ENCODE measurements at places on chromosomes 11 and 22. TPM values are rescaled to one million over a fixed set of nuclear protein-coding genes. Genes with fewer than 3 reads are reported as not detected.

PAX6 gene
- 0.87 TPM for total RNA-seq

DCHS1 gene
- total RNA-seq, result not detected

CENPM gene
- 69.3 TPM for total RNA-seq

SLC22A9 gene
- total RNA-seq, result not detected

C22orf31 gene
- not detected for total RNA-seq

RHOD gene
- 24.7 TPM for total RNA-seq

TMEM184B gene
- 113 TPM for total RNA-seq

KAT5 gene
- 50.9 TPM for total RNA-seq

SLC29A2 gene
- 40.4 TPM for total RNA-seq

BEST1 gene
- 1.1 TPM for total RNA-seq

DBX1 gene
- not detected for total RNA-seq

SAA1 gene
- 23.9 TPM for total RNA-seq

INPP5J gene
- 4.1 TPM for total RNA-seq

GSTT2 gene
- 0.85 TPM for total RNA-seq

MLC1 gene
- total RNA-seq, result not detected

OR6T1 gene
- total RNA-seq, result not detected

MIOX gene
- not detected for total RNA-seq

ZNF214 gene
- total RNA-seq, result 3.0 TPM

OR52E6 gene
- not detected for total RNA-seq

CASP5 gene
- total RNA-seq, result not detected

RIMBP3C gene
- total RNA-seq, result not detected

IL18BP gene
- total RNA-seq, result 13.2 TPM

ADSL gene
- total RNA-seq, result 89.0 TPM

ABTB2 gene
- total RNA-seq, result 24.6 TPM

INSC gene
- total RNA-seq, result not detected

DNHD1 gene
- 41.8 TPM for total RNA-seq

RASD2 gene
- total RNA-seq, result 0.14 TPM

SLC15A3 gene
- 6.8 TPM for total RNA-seq

MEI1 gene
- 0.68 TPM for total RNA-seq

BTBD18 gene
- not detected for total RNA-seq

ZNRF3 gene
- 23.7 TPM for total RNA-seq

PKNOX2 gene
- total RNA-seq, result not detected

GRIK4 gene
- not detected for total RNA-seq

OR8G5 gene
- total RNA-seq, result not detected

CHRM1 gene
- not detected for total RNA-seq

NXPE2 gene
- total RNA-seq, result not detected

GGT1 gene
- 63.8 TPM for total RNA-seq

C11orf91 gene
- total RNA-seq, result 5.8 TPM

POU2AF2 gene
- total RNA-seq, result 0.35 TPM

Data from Calu3 (cell line).